ENCODE measurements at places on chromosomes 12 and 14.

DNA sequence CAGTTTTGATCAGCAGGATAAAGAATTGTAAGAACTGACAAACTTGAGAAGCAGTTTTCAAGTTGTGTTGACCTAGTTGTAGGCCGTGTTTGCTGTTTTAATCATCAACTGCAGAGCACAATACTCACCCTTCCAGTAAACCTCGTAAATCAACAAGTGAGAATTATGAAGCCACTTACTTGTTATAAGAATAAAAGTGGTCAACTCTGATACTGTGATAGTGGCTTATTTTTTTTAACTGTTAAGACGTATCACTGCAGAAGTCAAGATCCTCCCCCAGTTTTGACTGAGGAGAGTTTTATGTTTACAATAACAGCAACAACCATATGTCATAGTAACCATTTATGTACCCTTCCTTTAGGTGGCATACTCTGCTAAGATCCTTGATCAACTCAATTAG lies 100.8 kb upstream of the DACT1 start:
- no peak for DNase-seq

- DNase-seq, result peak; percentile 90
Observed at GRCh38 chr12:66066137-66066928, 64.2 kb downstream of the LLPH start.

- DNase-seq, result no peak
Observed at GRCh38 chr14:106067935-106068334, 541.6 kb downstream of the TMEM121 start.

DNA sequence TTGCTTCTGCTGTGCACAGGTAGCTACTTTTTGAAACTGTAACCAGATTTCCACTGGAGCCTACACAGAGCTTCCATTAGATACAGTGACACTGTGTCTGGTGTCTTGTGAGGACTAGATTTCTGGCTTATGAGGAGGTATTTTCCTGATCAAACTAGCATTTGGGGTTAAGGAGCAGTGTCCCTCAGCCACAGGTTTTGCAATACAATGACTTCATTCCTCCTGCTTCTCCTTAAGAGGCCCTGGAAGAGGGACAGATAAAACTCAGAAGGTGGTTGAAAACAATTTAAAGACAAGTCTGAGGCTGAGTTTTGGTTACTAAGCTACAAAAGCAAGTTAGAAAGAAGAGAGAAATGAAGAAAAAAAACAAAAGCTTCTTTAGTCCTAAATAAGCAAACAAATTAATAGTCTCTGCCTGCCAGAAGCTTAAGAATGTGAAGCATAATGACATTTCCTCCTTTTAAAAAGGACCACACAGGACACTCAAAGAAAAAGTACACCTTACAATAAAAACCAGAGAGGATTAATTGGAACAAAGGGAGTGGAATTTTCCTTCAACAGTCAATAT lies 53.0 kb downstream of the PKP2 start:
- no peak for DNase-seq

GRCh38 chr12:53622724-53623123 lies 3.5 kb downstream of the ATF7 start:
- no peak for DNase-seq

GRCh38 chr12:90000721-90001120 lies 292.1 kb upstream of the ATP2B1 start:
- no peak for DNase-seq

GRCh38 chr12:45314770-45315169 lies 98.9 kb downstream of the ANO6 start:
- DNase-seq, result no peak

- DNase-seq, result no peak
Observed at GRCh38 chr14:106372870-106373652, 846.7 kb downstream of the TMEM121 start.

GRCh38 chr12:73057428-73057827 lies 785.3 kb downstream of the TRHDE start:
- no peak for DNase-seq

DNA sequence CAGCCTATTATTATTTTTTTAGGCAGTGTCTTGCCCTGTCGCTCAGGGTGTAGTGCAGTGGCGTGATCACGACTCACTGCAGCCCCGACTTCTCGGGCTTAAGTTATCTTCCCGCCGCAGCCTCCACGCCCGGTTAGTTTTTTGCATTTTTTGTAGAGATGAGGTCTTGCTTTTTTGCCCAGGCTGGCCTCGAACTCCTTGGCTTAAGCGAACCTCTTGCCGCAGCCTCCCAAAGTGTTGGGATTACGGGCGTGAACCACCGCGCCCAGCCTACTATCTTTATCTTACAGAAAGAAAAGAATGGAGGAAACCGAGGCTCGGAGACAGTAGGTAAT lies 507 bp upstream of the PTPN11 start:
- no peak for DNase-seq

- no peak for DNase-seq
Observed at GRCh38 chr14:105071326-105071725, 6.1 kb upstream of the GPR132 start.

DNA sequence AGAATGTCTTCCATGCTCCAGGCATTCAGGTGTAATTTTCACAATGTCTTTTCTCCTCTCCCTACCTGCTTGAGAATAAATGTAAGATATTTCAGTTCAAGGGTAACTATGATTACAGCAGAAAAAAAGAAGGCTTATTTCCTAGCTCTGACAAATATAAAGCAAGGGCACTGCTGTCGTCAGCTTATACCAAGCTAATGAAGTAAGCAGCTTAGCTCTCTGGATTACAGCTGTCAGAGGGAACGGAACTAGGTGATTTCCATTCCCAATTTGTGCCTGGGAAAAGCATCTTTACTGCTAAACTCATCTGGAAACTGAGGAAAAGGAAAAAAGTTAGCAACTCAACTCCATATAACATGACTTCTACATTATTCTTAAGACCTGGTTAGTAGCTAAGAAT lies 56.5 kb downstream of the ZFYVE26 start:
- no peak for DNase-seq

DNA sequence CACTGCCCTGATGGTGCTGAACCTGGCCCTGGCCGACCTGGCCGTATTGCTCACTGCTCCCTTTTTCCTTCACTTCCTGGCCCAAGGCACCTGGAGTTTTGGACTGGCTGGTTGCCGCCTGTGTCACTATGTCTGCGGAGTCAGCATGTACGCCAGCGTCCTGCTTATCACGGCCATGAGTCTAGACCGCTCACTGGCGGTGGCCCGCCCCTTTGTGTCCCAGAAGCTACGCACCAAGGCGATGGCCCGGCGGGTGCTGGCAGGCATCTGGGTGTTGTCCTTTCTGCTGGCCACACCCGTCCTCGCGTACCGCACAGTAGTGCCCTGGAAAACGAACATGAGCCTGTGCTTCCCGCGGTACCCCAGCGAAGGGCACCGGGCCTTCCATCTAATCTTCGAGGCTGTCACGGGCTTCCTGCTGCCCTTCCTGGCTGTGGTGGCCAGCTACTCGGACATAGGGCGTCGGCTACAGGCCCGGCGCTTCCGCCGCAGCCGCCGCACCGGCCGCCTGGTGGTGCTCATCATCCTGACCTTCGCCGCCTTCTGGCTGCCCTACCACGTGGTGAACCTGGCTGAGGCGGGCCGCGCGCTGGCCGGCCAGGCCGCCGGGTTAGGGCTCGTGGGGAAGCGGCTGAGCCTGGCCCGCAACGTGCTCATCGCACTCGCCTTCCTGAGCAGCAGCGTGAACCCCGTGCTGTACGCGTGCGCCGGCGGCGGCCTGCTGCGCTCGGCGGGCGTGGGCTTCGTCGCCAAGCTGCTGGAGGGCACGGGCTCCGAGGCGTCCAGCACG lies 4.7 kb downstream of the LTB4R start:
- DNase-seq, result no peak

GRCh38 chr12:122604993-122605392 lies 77.9 kb downstream of the KNTC1 start:
- DNase-seq, result no peak

DNA sequence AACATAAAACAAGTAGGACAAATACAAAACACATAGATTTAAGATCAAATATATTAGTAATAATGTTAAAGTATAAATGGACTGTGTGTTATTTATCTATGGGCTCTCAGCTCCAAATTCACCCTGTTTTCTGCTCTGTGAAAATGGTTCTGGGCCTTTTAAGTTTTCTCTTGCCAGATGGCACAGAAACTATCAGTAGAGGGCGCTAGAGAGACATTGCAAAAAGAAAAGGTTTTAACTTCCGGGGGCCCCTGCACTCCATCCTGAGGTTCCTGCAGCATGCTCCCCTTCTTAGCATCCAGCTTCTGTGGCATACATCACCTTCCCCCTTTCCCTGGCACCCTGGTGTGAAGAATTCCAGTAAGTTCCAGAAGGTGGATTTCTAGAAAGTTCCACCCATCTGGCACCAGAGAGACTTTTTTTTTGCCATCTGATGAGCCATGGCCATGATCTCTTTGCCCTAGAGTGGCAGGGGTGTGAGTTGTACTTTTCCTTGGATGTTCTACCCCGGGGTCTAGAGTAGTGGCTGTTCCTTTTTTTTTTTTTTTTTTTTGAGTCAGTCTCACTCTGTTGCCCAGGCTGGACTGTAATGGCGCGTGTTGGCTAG lies 29.3 kb downstream of the ZCRB1 start:
- DNase-seq, result no peak

DNA sequence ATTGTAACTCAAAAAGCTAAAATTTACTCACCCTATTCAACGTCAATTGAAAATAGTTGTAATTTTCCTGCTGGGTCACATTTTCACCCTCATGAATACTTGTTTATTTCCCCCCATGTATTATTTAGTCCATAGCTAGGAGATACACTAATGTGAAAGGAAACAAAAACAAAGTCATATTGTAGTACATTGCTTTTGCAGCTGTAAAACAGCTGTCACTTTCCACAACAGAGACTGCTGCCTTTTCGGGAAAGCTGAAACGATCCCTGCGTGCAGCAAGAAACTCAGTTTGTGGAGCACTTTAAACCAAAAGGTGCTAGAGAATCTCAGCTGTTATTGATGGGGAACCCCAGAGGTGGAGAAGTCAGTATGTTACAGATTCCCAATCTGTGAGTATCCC lies 4.3 kb downstream of the RACGAP1 start:
- DNase-seq, result no peak

GRCh38 chr12:56014205-56014604 lies 6.6 kb upstream of the IKZF4 start:
- DNase-seq, result no peak

DNA sequence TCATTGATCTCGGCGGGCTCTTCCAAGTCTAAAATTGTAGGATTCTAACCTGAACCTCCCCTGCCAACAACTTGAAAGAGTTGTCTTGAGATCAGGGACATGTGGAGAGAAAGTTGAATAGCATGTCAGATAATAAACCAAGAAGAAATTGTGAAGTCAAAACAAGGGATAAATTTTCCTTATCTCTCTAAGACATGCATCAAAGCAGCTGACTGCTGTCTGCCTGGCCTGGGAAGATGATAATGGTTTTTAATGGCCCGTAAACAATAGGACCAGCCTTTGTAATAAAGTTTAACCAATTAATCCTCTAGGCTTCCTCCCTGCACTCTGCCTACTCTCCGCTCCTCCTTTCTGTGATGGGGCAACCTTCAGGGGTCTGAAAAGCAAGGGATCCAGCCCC lies 67.9 kb downstream of the DPF3 start:
- DNase-seq, result no peak

- DNase-seq, result no peak
Observed at GRCh38 chr12:94031763-94032162, 116.6 kb upstream of the PLXNC1 start.

- DNase-seq, result no peak
Observed at GRCh38 chr12:132450418-132451171, 39.4 kb upstream of the FBRSL1 start.

- no peak for DNase-seq
Observed at GRCh38 chr12:29794862-29795261, 11.1 kb upstream of the TMTC1 start.

Measured in astrocyte of the cerebellum (primary cell).